ENCODE measurements at places on chromosomes 6 and 20.

DNA sequence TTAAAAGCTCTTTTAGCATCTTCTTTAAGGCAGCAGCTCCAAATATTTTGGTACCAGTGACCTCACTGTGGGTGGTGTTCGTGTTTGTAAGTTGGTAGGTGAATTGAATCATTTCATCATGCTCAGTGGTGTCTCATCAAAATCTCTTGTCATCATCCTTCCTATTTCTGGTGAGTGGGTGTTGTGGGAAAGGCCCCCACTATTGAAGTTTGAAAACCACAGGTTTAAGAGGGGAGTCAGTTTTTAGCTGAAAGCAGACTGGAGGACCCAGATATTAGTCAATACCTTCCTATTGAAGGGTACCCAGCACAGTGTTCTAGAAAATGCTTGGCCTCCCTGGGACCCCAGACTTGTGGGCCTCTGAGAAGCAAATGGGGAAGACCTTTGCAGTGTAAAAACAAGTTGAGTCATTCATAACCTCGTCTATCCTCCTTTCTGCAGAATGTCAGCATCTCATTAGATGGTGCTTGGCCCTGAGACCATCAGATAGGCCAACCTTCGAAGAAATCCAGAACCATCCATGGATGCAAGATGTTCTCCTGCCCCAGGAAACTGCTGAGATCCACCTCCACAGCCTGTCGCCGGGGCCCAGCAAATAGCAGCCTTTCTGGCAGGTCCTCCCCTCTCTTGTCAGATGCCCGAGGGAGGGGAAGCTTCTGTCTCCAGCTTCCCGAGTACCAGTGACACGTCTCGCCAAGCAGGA is 3.7 kb downstream of the PIM1 start:
- no peak for DNase-seq

- DNase-seq = no peak
Observed at GRCh38 chr6:84007871-84008270, 25.7 kb upstream of the MRAP2 start.

GRCh38 chr6:83708970-83709747 is at the start of gene SNAP91:
TSS of gene SNAP91 (minus strand) at chr6:83709101. CDS start at chr6:83707927, 1,174 bp downstream.
- no peak for DNase-seq

- DNase-seq = peak; percentile 25
Observed at GRCh38 chr6:123380257-123380656, 256.5 kb downstream of the TRDN start.

GRCh38 chr6:6366803-6367202 is 46.3 kb upstream of the F13A1 start:
- no peak for DNase-seq

GRCh38 chr20:48278961-48279481 is 493.7 kb upstream of the SULF2 start:
- no peak for DNase-seq

- no peak for DNase-seq
Observed at GRCh38 chr20:16061351-16061750, 511.9 kb downstream of the KIF16B start.

DNA sequence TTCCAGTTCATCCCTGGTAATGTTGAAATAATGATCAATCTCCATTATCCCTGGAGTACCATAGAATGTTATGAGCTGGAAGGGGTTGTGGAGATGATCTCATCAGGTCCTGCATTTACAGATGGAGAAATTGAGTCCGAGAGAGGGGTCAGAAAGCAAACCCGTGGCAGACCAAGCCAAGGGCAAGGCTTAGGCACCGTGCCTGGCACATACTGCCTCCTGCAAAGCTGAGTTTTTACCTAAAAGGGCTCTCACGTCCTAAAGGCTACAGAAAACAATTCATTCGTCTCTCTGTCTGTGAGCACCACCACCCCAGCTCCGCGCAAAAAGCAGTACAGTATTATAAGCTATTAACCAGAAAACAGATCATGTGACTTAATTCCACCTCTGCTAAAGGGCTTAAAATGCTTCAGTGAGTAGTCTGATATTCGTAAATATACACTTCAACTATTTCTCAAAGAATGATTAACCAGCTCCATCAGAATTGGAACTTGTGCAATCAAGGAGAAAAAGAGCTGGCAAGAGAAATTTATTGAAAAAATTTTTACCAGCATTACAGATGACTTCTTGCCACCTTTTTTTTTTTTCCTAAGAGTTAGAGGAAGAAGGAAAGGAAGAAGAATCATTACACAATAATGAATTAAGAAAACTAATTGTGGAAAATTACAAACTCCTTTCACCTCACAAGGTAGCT is 3.4 kb upstream of the PARD6B start:
- no peak for DNase-seq

DNA sequence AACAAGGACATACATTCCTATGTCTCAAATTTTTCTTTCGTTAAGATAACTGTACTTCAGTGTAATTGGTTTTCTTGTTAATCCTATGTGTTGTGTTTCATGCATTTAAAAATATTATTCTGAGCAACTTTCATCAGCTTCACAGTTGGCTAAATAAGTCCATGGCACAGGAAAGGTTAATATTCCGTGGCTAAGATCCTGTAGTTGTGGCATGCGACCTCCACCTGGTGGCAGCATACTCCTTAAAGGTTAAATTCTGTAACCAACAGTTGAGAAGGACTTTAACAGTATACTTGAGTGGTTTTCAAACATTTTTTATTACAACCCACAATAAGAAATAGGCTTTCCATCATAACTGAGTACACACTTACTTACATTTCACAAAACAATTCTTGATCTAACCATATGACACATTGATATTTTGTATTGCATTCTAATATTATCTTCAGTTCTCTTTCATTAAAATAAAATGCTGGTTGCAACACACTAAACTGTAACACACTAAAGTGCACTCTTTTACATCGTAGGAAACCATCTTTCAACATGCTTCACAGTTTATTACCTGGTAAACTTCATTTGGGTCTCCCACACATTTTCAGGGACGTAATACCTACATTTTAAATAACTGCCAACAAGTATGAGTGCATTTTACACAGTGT is 118.3 kb downstream of the SLX4IP start:
- no peak for DNase-seq

DNA sequence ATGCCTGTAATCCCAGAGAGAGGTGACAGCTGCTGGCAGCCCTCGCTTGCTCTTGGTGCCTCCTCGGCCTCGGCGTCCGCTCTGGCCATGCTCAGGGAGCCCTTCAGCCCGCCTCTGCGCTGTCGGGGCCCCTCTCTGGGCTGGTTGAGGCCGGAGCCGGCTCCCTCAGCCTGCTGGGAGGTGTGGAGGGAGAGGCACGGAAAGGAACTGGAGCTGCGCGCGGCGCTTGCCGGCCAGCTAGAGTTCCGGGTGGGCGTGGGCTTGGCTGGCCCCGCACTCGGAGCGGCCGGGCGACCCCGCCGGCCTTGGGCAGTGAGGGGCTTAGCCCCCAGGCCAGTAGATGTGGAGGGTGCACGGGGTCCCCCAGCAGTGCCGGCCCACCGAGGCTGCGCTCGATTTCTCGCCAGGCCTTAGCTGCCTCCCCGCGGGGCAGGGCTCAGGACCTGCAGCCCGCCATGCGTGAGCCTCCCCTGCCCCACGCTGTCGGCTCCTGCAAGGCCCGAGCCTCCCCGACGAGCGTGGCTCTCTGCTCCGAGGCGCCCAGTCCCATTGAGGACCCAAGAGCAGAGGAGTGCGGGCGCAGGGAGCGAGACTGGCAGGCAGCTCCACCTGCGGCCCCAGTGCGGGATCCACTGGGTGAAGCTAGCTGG is 34.6 kb downstream of the C6orf52 start:
- no peak for DNase-seq

GRCh38 chr20:37363221-37364012 is 17.5 kb downstream of the SRC start:
- DNase-seq = no peak

DNA sequence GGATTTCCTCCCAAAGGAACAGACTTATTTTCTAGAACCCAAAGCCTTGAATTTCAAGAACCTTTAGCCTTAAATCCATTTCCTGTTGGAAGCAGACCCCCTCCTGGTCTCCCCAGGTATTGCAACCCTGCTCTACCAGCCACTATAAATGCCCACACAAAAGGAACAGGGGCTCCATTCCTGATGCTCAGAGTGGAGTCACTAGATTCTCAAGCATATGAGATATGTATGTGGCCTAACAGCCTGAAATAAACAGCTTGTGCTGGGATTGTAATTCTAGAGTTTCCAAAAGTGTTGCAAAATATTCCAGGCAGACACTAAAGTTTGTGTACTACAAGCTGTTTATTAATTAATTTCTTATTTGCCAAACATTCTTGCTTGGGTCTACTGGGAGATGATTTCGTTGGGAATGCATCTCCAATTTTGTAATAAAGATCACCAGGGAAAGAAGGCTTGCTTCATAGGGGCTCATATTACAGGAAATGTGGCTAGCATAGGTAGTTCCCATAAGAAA is 44.8 kb downstream of the RIPOR3 start:
- DNase-seq = no peak

DNA sequence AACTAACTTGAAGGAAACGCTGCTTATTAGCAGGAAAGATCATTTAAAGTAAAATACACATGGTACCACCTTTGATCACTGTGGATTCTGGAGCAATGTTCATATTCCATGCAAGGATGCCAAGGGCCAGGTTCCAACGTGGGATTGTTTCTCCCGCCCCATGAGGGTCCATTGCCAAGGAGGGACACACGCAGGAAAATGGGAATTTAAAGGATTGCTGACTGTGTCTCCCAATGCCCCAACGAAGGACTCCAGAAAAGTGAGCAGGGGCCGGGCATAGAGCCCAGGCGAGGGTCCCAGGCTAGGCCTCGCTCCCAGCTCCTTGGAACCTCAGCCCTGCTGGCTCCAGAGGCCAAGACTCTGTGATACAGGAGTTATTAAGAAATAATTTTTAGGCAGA is 111.2 kb downstream of the DACT2 start:
- no peak for DNase-seq

DNA sequence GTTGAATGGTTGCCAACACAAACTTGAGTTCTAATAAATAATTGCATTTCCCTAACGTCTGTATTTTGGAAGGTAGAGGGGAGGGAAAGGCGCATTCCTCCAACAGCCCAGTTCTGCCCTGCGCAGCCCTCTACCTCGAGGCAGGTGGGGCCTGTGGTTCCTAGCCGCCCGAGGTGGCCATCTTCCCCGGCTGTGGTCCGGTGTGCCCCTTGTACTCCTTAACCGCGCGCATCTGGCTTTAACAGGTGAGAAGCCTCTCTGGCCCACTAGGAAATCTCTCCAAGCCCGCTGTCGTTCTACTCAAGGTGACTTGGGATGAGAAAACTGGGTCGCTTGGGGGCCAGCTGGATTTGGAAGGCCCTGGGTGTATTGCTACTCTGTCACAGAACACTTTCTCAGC is 1.7 kb downstream of the KHDC3L start:
- DNase-seq = no peak

DNA sequence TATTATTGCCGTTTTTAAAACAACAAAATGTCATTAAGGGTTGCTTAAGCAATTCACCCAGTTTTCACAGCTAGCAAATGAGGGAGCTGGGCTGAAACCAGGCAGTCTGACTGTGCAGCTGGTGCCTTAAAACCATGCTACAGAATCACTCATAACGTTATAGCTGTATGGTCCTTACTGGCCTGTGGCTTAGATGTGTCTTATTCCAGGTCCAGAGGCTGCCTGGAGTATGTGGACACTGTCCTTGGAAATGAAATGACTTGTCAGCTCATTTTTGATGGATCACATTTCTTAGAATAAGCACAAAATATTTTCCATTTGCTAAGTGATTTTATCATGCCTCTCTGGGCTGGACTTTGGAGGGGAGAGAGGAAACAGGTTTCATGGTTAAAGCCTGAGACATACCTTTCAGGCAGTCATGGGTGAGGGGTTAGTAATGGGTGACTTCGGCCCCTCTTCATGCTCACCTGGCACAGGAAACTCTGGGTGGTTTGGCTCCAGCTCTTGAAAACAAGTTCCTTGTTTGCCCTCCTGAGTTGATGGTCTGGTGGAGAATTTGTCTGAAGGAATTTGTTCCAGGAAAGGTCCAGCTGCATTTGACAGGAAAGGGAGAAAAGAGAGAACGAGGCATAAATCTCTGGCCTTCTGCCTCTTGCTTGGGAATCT is 823.2 kb downstream of the DHX35 start:
- DNase-seq = no peak

- no peak for DNase-seq
Observed at GRCh38 chr6:150791717-150792116, 73.8 kb upstream of the MTHFD1L start.

GRCh38 chr20:33900521-33901131 is 89.5 kb downstream of the CHMP4B start:
- no peak for DNase-seq

GRCh38 chr6:35280903-35281302 is 16.7 kb upstream of the DEF6 start:
- no peak for DNase-seq

- no peak for DNase-seq
Observed at GRCh38 chr20:52532674-52533073, 341.1 kb upstream of the ZFP64 start.

DNA sequence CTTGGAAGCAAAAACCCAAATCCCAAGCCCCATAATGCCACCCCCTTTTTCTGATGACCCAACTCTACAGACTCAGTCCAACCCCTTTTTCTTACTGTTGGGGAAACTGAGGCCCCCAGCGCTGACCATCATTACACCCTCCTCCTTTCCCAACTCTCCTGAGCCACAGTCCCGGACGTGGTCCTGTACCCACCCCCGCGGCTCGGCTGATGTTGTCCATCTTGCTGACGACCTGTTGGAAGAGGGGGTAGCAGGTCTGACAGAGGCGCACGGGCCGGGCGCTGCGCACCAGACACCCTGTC is 533 bp downstream of the OSTM1 start:
- no peak for DNase-seq

DNA sequence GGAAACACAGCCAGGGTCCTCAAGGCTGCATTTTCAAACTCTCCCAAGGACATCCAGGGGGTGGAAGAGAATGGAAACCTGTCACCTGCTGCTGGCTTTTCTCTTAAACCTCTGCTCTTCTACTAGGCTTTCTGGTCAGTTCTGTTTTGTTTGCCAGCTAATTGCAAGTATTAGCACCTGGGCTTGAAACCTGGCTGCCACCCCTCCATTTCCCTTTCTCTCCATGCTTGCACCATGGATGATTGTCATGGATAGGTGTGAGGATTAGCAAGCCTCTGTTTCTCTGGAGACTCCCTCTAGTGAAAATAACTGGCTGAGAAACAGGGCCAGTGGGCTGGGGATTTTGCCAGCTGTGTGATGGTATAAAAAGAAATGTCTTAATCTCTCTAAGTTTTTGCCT is 33.0 kb upstream of the GPR6 start:
- no peak for DNase-seq

Measured in Panc1 (cell line).